Stimulated activated CD8-positive, alpha-beta memory T cell treated with anti-CD3 and anti-CD28 coated beads, Interleukin-15, amount 100 ng/mL, for 4 hours (primary cell): ENCODE measurements at places on chromosomes 6 and 20.
A peak's percentile ranks its signal among the peaks of the same experiment; 100 is the strongest.

GRCh38 chr6:151276112-151276740 is 36.5 kb downstream of the AKAP12 start:
- no peak for DNase-seq

DNA sequence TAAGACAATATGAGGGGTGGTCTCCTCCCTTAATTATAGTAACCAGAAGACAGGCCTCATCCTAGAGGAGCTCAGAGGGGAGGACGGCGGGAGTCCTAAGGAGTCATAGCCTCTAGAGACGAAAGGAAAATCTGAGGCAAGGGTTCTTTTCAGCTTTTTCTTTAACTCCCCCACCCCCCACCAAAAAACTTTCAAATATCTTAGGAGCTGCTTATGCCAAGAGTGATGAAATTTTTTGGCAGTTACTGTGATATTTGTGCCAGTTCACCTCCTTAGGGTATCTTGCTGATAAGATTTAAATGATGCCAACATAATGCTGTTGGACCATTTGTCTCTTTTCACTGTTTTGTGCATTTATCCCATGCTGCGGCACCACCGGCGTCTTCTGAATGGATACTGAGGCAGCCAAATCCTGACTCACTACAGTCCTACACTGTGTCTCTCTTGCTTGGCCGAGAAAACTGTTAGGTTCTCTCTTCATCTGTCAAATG is 44.5 kb upstream of the DSE start:
- no peak for DNase-seq

- DNase-seq, result peak; percentile 40
These were observed 3.2 kb downstream of the PRRT1 start for GRCh38 chr6:32148289-32149091.

DNA sequence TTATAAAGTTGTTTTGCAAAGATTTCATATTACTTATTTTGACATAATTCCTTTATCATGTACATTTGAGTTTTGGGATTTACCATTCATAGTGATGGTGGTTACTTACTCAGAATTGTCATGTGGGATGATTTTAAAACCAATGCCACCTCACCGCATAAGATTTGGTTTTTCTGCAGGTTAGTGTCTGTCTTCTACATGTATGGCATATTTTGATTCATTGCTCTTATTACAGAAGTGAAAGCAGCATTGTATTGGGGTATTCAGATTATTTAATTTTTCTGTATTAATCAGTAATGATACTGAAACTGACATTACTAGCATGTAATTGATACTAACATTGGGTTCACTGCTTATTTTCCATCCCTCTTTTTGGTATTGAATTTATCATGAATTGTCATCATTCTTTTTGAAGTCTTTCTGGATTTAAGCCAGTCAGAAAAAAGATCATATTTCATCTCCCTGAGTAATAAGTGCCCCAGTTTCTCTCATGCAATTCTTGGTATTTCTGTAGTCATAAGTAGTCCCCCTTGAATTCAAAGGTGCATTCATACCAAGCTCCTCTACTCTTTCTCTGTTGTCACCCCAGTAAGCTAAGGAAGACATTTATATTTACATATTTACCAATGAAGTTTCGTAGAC is 176.6 kb downstream of the BCKDHB start:
- DNase-seq, result no peak

DNA sequence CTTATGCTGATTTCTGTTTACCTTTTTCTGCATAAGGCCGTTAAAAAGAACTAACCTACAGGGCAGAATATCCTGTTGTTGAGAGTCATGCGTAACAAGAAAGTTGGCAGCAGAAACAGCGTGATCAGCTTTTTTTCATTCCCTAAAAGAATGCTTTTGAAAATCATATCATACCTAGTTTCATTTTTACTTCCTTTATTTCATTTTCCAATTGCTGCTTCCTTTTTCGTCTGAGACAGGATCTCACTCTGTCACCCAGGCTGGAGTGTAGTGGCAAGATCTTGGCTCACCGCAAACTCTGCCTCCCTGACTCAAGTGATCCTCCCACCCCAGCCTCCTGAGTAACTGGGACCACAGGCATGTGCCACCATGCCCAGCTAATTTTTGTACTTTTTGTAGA is 4.1 kb downstream of the CALHM6 start:
- DNase-seq, result no peak
